ENCODE measurements at places on chromosomes 16 and 17.

- DNase-seq, result no peak
These were observed 9.2 kb upstream of the TNFRSF13B start for GRCh38 chr17:16980813-16981731.

DNA sequence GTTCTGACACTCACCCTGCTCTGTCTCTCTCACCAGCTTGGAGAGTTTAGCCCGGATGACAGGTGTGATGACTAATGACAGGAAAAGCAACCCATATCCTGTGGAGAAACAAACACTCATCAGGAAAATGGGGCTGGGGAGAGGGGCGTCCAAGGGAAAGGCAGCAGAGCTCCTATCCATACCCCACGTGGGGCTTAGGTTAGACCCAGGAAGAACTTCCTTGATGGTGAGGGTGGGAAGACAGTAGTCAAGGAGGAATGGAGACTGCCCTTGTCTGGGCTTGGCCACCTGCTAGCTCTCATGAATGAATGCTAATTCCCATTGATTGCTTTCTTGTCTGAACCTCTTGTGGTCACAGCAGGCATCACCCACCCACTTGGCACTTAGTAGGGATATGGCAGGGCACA is 3.8 kb downstream of the SLC46A1 start:
- DNase-seq, result no peak

GRCh38 chr17:37068266-37068665 is 119.5 kb downstream of the AATF start:
- DNase-seq, result no peak

GRCh38 chr16:16045296-16045695 is 95.9 kb downstream of the ABCC1 start:
- DNase-seq, result no peak

GRCh38 chr16:81478876-81479511 is 34.4 kb downstream of the CMIP start:
- DNase-seq, result no peak

- DNase-seq, result no peak
These were observed 58.3 kb downstream of the SREBF1 start for GRCh38 chr17:17778308-17779014.

GRCh38 chr16:55754056-55754455 is 78.8 kb downstream of the CES1 start:
- no peak for DNase-seq

DNA sequence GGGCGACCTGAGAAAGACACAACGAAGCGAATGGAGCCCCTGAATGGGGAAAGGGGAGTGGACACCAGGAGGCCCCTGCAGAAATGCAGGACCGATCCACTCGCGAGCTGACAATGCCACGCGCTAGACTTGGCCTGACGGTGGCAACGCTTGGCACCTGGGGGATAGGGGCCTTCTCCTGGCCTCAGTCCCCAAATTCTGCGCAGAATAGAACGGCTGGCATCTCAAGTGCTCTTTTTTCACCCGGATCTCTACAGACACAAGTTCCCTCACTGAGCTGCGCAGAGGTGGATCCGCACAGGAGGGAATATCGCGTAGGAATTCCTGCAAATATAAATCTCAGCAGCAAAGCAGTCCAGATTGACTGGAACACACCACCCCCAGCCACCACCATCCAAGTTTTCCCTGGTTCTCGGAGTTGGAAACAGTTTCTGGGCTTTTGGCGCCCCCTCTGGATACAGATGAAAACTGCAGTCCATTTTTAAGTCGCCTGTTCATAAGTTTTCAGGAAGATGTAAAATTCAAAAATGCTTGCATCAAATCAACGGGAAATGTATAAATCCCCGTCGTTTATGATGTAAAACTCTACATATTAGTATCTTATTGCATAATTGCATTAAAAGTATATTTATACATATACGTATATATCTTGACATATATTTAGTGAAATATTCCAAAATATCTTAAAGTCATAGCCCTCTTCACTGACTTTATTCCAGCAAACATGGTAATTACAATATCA is 2.3 kb upstream of the SOX9 start:
- peak; percentile 80 for DNase-seq

DNA sequence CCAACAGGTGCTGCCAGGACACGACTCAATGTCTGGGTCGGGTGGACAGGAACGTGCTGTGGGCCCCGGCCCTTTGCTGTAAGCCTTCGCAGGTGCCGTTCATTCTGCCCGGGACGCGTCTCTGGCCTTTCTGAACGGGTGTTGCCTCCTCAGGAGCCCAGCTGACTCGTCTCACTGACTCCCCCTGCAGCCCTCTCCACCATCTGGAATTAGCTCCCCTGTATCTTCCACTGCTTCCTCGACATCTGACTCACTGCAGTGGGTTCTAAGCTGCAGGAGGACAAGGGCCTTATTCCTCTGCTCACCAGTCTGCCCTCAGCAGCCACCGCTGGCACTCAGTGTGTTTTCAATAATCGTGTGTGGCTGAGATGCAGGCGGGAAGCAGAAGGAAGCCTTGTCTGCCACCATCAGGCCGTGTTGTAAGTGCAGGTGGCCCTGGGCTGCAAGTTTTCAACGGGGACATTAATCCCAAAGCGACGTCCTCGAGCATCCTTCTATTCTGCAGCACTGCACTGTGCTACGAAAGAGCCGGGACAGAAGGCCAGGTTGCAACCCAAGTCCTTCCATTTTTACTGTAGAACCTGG is 256.2 kb downstream of the FOXL1 start:
- no peak for DNase-seq

DNA sequence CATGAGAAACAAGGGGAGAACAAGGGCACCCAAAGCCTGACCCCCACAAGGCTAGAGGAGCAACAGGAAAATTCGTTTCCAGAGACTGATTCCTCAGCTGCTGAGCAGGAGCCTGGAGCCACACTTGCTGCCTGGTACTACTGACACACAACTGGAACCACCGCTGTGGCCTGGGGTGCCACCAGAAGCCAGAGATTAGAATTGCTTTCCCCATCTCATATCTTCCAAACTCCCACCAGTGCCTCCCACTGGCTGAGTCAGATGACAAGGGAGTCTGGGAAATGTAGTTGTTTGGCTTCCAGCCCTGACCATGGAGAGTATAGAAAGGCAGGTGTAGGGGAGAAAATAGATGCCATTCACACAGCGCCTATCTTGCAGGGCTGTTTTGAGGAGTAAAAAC is 4.1 kb upstream of the TMEM11 start:
- DNase-seq, result no peak

DNA sequence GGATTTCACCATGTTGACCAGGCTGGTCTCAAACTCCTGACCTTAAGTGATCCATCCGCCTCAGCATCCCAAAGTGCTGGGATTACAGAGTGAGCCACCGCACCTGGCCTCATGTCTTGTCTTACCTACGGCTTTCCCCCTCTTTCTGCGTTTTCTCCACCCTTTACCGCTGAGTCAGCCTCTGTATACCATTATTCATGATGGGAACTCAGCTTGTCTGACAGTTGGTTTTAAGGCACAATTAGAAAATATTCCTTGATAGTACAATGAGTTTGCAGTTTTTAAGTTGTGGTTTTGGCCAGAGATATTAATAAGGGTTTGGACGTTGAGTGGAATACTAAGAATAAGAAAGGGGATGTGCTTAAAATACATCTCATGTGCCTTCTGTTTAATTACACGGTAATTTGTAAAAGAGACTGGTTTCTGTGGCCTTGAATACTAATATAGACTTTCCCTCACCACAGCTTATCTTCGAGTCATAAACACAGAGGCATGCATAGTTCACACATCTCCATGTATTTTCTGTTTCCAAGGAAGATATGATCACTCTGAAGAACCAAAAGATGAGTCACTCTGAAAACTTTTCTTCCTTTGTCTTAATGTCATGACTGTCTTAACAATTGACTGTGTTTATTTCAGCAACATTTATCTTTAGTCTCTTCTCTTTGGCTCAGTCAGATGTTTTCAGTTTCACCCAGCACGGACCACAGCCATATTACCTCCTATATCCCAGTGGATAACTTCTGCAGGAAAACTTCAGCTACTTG is 54.4 kb downstream of the PITPNC1 start:
- DNase-seq, result peak; percentile 60

- no peak for DNase-seq
These were observed 32.8 kb upstream of the ABCC3 start for GRCh38 chr17:50601823-50602375.

DNA sequence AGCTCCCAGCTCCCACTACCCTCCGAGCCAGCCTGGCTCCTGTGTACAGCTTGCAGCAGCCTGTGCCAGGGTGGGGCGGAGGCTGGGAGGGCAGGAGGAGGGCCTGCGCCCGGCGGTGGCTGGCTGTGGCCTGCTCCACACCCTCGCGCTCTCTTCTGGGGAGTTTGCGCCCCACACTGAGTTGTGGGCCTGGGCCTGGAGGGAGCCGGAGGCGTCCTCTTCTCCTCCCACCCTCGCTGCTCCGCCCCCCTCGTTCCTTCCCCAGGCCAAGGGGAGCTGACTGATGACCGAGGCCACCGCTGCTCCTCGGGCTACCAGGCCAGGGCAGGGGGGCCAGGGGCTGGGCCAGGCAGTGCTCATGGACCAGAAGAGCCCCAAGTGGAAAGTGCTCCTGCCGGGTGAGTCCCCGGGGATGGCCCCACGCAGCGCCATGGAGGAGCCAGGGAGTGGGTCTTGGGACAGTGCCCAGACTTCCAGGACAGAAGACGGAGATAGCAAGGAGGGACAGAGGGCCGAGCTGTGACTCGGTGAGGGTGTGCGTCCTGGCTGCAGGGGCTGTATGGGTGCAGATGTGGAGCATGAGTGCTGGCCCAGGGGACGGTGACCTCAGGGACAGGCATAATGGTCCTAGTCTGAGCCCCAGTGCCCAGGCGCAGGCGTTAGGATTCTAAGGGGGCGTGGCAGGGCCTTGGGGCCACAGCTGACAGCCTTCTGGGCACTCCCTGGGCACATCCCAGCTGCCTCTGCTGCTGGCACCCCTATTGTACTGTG is 242.1 kb upstream of the GSE1 start:
- no peak for DNase-seq

DNA sequence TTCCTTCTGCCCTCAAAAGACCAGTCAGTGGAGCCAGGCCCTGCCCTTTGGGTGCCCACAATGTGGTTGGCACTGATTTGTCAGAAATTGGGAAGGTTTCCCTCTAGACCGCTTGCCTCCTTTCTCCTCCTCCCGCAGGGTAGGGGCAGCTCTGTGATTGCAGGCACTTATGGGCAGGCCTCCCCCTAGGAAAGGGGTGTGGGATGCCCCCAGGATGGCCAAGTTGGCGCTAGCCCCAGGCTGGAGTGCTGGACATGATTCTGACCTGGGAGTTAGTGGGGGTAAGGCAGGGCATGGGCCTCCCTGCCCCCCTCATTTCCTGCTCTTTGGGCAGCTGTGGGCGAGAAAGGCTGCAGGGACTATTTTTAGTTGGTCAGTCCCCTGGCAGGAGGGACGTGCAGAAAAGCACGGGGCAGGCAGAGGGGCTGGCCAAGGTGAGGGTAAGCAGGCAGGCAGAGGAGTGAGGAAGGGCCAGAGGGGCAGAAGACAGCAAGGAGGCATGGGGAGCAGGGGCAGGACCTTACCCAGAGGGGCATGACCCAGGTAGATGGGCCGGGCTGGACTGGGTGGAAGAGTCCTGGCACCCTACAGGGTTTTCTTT is 3.3 kb downstream of the RARA start:
- DNase-seq, result no peak

DNA sequence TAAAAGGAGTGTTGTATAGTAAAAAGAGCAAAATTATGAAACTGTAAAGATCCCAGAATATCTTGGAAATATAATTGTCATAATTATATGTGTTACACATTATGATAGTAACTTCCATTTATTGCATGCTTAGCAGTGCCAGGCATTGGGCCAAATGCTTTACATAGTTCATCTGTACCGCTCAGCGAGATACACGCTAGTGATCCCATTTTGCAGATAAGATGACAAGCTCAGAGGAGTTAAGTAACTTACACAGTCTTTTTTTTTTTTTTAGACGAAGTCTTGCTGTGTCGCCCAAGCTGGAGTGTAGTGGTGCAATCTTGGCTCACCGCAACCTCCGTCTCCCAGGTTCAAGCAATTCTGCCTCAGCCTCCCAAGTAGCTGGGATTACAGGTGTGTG is 6.8 kb upstream of the EZH1 start:
- no peak for DNase-seq

DNA sequence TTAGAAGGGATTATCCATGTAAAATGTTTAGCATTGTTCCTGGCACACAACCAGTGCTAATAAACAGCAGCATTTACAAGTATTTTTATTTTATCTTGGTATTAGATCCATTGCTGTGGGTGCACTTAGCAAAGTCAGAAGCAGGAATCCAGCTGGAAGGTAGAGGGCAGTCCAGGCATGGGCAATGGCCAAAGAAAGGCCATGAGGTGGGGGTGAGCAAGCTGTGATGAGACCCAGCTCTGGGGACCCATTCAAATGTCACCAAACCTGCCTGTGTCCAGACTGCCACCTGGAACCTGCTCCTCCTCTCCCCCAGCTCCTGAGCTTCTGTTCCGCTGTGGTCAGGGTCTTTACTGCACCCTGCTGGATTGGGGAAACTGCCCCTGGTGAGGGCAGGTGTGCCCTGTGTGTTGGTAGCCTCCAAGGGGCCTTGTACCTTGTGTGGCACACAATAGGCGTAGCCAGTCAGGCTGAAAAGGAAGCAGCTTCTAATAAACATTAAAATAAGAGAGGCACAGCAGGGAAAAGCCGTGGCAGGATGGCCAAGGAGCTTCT is 118.0 kb upstream of the CRHR1 start:
- no peak for DNase-seq

DNA sequence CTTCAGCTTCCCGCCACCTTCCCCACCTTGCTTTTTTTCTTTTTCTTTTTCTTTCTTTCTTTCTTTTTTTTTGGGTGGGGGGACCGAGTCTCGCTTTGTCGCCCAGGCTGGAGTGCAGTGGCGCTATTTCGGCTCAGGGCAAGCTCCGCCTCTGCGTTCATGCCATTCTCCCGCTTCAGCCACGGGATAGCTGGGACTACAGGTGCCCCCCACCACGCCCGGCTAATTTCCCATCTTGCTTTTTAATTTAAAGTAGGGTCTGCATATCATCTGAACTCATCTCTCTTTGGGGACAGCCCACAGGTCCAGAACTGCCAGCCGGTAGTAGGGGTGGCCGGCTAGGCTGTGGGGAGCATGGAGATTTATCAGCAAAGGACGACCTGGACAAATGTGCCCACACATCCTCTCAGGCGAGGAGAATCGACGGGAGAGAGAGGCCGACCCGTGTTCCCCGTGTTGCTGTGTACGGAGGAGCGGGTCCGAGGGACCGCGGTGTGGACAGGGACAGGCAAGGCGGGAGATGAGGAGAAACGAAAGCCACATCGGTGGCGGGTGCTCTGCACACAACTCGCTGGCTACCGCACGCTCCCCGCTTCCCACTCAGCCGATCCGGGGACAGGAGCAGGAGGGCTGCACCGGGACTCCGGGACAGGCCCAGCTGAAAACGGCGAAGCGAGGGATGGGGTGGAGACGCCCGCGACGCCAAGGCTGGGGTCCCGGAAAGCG is 2.4 kb downstream of the MT1M start:
- no peak for DNase-seq

Measured in urothelium cell line (cell line).